ENCODE measurements at places on chromosomes 4 and X.
A peak's percentile ranks its signal among the peaks of the same experiment; 100 is the strongest.

GRCh38 chr4:86556791-86557415 lies 37.2 kb upstream of the PTPN13 start:
- DNase-seq, result no peak

GRCh38 chr4:8599657-8600056 lies 7.1 kb downstream of the CPZ start:
- DNase-seq, result no peak

- DNase-seq, result no peak
These were observed 90.0 kb downstream of the IGSF1 start for GRCh38 chrX:131199091-131199490.

DNA sequence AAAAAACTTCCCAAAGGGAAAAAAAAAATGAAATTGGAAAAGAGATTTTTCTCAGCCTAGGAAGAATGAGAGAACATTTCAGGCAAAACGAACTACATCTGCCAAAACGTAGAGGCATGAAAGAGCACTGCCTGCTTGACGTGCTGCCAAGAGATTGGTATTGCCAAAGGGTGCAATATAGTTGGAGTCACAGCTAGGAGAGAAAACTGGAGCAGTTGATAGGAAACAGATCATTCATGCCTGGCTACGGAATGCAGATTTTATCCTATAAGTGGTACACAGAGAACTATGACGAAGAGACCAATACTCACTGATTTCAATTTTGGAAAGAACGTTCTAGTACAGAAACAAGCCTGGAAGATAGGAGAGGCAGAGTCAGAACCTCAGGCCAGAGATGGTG lies 68.4 kb upstream of the IQCM start:
- DNase-seq, result peak; percentile 35

All from right hindlimb (tissue), 1 donor.